Adrenal gland (tissue), 19 donors: ENCODE measurements at places on chromosomes 2 and 18. TPM values are rescaled to one million over a fixed set of nuclear protein-coding genes. Genes with fewer than 3 reads are reported as not detected.

Gene RELCH
- 30.7 TPM for total RNA-seq

Gene TUBB8B
- total RNA-seq, result not detected

Gene PRR30
- not detected for total RNA-seq

Gene RIT2
- not detected for total RNA-seq

Gene CFAP65
- total RNA-seq, result not detected

Gene CNTNAP5
- total RNA-seq, result 0.11 TPM

Gene COLEC11
- total RNA-seq, result 53.3 TPM

Gene MGAT4A
- 5.2 TPM for total RNA-seq

GRCh38 chr2:47269316-47270232, 114.5 kb upstream of the STPG4 start:
- no peaks in the 10 kb centered on the region for H3K27me3 ChIP-seq
- no peak overlapping the region for H3K4me3 ChIP-seq
- peak; percentile 71 for DNase-seq
- H3K27ac ChIP-seq, result peak overlapping the region; percentile 78
- H3K4me1 ChIP-seq, result peaks cover 23% of the 10 kb centered on the region

DNA sequence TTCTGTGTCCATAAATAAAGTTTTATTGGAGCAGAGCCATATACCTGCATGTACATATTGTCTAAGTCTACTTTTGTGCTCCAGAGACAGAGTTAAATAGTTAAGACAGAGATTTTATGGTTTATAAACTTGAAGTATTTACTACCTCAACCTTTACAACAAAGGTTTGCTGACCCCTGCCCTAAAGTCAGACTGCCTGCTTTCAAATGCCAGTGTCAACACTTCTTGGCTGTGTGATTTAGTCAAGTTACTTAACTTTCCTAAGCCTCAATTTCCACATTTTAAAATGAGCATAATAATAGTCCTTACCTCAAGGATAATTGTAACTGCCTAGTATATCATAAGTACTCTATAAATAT, 44.4 kb upstream of the ITPRID2 start:
- H3K4me3 ChIP-seq, result no peak overlapping the region
- no peaks in the 10 kb centered on the region for H3K27me3 ChIP-seq
- H3K36me3 ChIP-seq, result no peaks in the 10 kb centered on the region
- no peak for DNase-seq

GRCh38 chr2:128421286-128421685, 102.6 kb upstream of the HS6ST1 start:
- H3K4me1 ChIP-seq, result no peaks in the 10 kb centered on the region
- no peak overlapping the region for H3K4me3 ChIP-seq
- H3K36me3 ChIP-seq, result no peaks in the 10 kb centered on the region

GRCh38 chr2:163601377-163601776, 134.4 kb downstream of the FIGN start:
- H3K36me3 ChIP-seq, result no peaks in the 10 kb centered on the region
- H3K27me3 ChIP-seq, result no peaks in the 10 kb centered on the region
- no peak overlapping the region for H3K27ac ChIP-seq
- H3K4me3 ChIP-seq, result no peak overlapping the region

GRCh38 chr2:56055405-56055804, 128.4 kb upstream of the CCDC85A start:
- H3K4me1 ChIP-seq, result no peaks in the 10 kb centered on the region
- no peaks in the 10 kb centered on the region for H3K27me3 ChIP-seq
- H3K36me3 ChIP-seq, result no peaks in the 10 kb centered on the region
- DNase-seq, result no peak
- H3K27ac ChIP-seq, result no peak overlapping the region
- no peak overlapping the region for H3K4me3 ChIP-seq

DNA sequence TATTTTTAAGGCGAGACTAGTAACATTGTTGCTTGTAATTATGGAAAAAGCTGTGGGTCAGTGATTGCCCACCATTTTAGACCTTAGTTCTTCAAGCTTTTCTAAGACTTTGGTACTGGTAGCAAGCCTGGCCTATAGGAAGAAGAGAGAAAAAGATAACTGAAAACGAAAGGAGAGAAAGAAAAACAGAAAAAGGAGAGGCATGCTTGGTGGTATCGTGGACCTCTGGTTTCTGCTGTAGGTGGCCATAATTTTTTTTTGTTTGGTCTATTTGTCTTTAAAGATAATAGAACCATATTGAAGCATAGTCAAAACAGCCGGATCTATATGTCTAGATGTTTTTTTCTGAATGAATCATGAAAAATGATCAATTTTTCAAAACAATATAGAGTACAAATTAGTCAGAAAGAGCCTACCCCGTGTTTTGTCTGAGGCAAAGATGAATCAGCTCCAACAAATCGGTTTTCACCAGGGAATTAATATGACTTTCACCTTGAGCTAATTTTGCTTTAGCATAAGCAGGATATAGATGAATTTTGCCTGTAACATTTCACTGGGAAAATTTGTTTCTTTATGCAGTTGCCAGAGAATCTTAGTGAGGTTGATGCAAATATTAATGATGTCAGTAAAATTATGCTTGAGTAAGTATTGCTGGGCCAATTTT, 45.7 kb downstream of the CCDC85A start:
- H3K27ac ChIP-seq, result no peak overlapping the region
- H3K4me3 ChIP-seq, result no peak overlapping the region

DNA sequence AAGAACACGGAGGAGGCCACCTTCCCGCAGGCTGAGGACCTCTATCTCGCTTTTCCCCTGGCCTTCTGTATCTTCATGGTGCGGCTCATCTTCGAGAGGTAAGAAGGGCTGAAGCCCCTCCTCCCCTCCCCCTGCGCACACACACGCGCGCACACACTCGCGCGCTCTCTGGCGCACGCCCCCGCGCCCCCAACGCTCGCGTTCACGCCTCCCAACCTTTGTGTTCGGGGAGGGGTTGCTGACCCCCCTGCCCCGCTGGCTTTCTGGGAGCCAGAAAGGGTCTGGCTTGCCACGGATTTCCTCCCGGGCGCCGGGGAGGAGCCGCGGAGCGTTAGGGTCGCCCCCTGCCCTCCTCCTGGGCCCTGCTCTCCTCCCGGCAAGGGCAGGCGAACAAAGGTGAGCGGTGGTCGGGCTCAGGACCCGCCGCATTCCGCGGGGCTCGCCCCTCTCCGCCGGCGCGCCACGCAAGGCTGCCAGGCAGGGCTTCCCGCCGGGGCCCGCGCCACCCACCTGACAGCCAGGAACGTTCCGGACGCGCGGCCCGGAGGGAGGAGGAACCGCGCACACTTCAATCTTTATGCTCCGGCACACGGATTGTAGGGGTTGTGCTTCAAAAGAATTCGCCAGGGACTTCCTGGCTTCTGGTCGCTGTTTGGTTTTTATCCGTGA, 583 bp downstream of the CERS6 start:
- peak overlapping the region; percentile 64 for H3K4me3 ChIP-seq
- H3K36me3 ChIP-seq, result no peaks in the 10 kb centered on the region
- peak; percentile 58 for DNase-seq
- peak overlapping the region; percentile 90 for H3K27ac ChIP-seq

- peak; percentile 65 for DNase-seq
- no peaks in the 10 kb centered on the region for H3K36me3 ChIP-seq
- peaks cover 25% of the 10 kb centered on the region for H3K4me1 ChIP-seq
- no peaks in the 10 kb centered on the region for H3K27me3 ChIP-seq
These were observed 1.3 kb downstream of the HDAC4 start for GRCh38 chr2:239399433-239399920.

DNA sequence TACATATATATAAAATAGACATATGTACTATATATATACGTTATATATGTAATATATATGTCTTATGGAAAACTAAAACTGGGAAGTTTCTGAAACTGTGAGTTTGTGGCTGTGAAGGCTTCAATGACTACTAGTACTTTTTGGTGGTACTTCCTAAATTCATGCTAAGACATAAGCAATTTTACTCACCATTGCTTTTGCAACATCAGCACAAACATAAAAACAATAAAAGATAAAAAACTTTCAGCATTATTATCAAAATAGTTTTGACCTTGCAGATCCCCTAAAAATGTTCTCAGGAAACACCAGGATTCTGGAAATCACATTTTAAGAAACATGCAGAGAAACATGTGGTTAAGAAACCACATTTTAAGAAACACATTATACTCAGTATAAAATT, 269.9 kb downstream of the PID1 start:
- H3K27ac ChIP-seq, result no peak overlapping the region
- H3K4me1 ChIP-seq, result no peaks in the 10 kb centered on the region
- no peaks in the 10 kb centered on the region for H3K27me3 ChIP-seq
- no peak for DNase-seq
- no peak overlapping the region for H3K4me3 ChIP-seq
- no peaks in the 10 kb centered on the region for H3K36me3 ChIP-seq

DNA sequence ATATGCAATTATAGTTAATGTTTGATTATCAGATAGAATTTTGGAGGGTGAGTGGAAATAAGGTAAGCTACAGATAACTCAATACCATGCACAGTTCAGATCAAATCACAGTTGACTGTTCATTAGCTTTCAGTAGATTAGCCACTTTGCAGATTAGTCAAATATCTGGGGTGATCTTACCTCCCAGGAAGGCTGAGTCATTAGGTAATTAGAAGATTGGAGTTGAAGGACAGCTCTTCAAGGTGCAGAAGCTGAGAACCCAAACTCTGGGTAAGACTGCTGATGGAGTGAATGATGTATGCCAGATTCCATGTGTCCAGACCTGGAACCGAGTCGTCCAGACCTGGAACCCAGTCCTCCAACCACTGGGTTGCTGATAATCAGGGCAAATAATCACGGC, 262.8 kb upstream of the UBE2E3 start:
- no peak overlapping the region for H3K4me3 ChIP-seq
- no peaks in the 10 kb centered on the region for H3K4me1 ChIP-seq
- no peak overlapping the region for H3K27ac ChIP-seq
- DNase-seq, result no peak
- no peaks in the 10 kb centered on the region for H3K27me3 ChIP-seq

- no peak overlapping the region for H3K4me3 ChIP-seq
- peak overlapping the region; percentile 11 for H3K27ac ChIP-seq
- DNase-seq, result no peak
- H3K27me3 ChIP-seq, result no peaks in the 10 kb centered on the region
These were observed 85.7 kb downstream of the CDH2 start for GRCh38 chr18:28091197-28091596.

DNA sequence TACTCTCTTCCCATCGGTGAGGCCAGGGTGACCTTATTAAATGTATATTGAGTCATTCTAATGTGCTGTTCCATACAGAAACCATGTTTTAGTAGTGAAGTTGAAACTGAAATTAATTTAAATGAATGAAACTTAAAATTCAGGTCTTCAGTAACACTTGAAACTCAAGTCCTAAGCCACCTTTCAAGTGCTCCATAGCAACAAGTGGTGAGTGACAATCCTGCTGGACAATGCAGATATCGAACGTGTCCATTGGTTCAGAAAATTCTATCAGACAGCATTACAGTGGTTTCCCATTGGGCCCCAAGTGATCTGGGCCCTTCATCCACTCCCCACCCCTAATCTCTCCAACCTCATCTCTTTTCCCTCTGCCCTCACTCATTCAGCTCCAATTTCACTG, 48.7 kb downstream of the HNMT start:
- no peaks in the 10 kb centered on the region for H3K4me1 ChIP-seq
- DNase-seq, result no peak
- no peak overlapping the region for H3K4me3 ChIP-seq
- H3K27me3 ChIP-seq, result no peaks in the 10 kb centered on the region

DNA sequence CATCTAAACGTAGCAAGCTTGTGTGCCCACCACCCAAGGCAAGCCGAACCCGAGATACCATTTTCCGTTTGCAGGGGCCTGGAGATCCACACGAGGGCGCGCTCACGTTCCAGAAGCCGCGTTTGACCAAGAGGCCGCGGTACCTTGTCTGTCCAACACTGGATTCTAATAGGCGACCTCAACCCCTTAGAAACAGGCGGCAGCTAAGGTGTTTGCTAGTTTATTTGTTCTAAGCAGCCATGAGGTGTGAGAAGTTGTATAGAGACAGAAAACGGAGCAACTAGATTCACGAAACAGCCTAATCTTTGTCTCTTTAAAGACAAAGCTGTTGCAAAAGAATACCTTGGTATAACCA, 4.2 kb downstream of the HOXD11 start:
- H3K27ac ChIP-seq, result no peak overlapping the region
- peaks cover 98% of the 10 kb centered on the region for H3K27me3 ChIP-seq
- H3K4me3 ChIP-seq, result no peak overlapping the region
- no peaks in the 10 kb centered on the region for H3K4me1 ChIP-seq
- no peak for DNase-seq

DNA sequence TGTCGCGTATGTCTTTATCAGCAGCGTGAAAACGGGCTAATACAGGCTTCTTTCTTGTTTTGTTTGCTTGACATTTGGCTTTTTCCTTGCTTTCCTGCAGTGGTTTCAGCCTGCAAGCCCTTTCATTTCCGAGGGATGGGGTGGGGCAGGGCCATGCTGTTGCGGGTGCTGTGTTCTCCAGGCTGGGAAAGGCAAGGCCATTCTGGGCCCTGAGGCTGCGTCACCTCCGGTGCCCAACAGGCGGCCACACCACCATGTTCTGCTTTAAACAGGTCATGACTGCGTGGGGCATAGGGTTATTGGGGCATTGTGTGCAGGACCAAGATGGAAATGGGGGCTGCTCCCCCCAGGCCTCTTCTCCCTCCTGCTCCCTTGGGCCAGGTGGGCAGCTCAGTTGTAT, 38.6 kb upstream of the PLB1 start:
- DNase-seq, result no peak
- no peak overlapping the region for H3K4me3 ChIP-seq
- H3K4me1 ChIP-seq, result no peaks in the 10 kb centered on the region
- no peaks in the 10 kb centered on the region for H3K36me3 ChIP-seq
- no peaks in the 10 kb centered on the region for H3K27me3 ChIP-seq

- no peaks in the 10 kb centered on the region for H3K36me3 ChIP-seq
- no peak for DNase-seq
- no peaks in the 10 kb centered on the region for H3K27me3 ChIP-seq
- no peak overlapping the region for H3K4me3 ChIP-seq
- H3K27ac ChIP-seq, result no peak overlapping the region
These were observed 131.6 kb upstream of the DOCK10 start for GRCh38 chr2:225173909-225174308.

DNA sequence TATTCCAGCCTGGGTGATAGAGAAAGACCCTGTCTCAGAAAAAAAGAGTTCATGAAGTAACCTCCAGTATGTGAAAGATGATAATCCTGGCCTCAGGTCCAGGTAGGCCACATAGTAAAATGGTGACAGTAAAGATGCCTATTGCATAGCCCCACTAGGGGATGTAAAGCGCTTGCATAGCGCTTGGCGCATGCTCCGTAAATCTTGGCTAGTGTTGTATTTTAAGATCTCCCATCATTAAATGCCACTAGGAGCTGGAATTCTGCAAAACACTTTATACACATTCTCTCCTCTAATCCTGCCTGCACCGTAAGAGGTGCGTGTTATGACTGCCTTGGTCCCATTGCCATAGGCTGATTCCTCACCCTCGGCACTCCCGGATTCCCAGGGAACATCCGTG, 153.6 kb downstream of the TFCP2L1 start:
- no peak overlapping the region for H3K4me3 ChIP-seq
- H3K27me3 ChIP-seq, result no peaks in the 10 kb centered on the region
- DNase-seq, result no peak

DNA sequence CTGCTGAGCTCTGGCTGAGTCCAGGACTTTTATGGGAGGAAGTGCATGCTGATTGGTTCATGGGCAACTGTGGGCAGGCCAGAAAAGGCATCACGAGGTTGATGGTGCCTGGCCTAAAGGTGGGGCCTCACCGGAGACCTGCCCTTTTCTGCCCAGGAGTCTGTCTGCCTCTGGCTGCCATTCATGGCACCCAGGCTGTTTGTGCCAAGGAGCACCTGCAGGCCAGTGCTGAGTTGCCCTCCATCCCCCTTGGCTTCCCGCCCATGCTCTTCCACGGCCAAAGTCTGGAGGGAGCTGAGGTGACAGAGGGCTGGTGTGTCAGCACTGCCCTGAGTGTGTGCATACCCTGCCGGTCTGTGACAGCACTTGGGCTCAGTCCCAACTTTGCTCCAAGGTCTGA, 123.2 kb downstream of the PTH2R start:
- no peaks in the 10 kb centered on the region for H3K27me3 ChIP-seq
- H3K36me3 ChIP-seq, result no peaks in the 10 kb centered on the region
- no peak overlapping the region for H3K27ac ChIP-seq
- no peak overlapping the region for H3K4me3 ChIP-seq
- no peak for DNase-seq
